ENCODE measurements at places on chromosomes 4 and X.

DNA sequence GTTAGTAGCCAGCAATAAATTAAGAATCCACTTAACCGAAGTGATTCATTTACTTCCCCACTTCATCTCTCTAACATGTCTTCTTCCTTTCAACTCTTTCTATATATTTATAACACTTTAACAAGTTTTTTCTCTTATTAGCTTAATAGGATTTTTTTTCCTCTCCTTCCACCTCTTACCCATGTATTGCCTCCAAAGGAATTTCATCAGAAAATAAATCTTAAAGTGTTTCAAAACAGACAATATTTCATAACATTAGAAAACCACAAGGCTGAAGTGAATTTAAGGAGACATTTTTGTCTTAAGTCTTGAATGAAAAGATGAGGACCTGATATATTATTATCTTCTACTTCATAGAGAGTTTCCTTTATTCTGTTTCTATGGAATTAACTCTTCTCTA, 101.5 kb downstream of the PDGFC start:
- DNase-seq, result no peak

- DNase-seq, result no peak
Observed at GRCh38 chr4:2092669-2093053, 33.5 kb downstream of the NAT8L start.

GRCh38 chr4:93414041-93414550, 414.5 kb upstream of the ATOH1 start:
- no peak for DNase-seq

DNA sequence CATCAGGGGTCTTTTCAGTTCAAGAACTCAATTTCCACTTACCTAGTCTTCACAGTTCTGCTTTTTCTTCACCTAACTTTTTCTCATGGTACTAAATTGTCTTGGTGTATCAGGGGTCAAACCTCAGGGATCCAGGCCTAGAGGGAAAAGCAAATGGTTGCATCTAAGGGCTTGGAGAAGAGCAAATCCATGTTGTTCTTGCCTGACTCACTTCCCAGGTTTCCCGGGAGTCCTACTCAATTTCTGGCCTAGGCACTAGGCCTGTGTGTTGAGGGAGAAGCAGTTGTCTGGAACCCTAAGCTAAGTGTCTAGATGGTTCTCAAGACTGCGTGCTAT, 191.9 kb upstream of the STK26 start:
- no peak for DNase-seq

DNA sequence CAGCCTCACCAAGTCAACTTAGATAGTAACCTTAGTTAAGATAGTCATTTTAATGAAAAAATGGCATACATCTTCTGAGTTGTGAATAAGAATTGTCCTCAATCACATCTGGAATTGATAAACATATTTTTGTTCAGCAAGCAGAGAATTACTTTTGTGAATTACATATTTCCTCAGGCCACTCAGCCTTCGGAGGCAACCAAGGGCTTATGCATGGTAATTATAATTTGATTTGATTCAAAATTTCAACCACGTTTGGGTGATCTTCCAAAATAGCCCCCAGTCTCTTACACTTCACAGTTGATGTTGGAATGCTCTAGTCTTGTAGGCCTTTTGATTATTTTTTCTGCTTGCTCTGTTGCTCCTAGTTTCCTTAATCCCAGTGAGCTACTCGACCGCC, 63.4 kb downstream of the GALNTL6 start:
- DNase-seq, result no peak

DNA sequence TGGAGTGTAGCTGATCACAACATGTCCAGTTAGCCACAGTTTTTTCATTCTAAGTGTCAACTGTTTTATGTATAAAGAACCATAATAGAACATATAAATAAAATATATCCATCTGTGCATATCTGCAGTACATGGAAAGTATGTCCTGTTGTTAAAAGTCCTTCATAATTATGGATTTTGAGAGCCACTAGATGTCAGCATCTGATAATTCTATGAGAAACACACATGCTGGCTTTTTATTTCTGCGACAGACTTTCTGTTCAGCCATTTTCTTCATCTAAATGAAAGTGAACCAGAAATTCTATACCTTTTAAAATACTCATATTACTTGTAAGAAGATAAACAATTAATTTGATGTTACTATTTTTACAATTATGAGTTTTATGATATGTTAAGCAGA, 251.5 kb downstream of the GPM6A start:
- DNase-seq, result no peak

GRCh38 chr4:57127361-57127760, 17.2 kb upstream of the IGFBP7 start:
- DNase-seq, result no peak

GRCh38 chrX:39773150-39773549, 324.6 kb downstream of the BCOR start:
- no peak for DNase-seq

DNA sequence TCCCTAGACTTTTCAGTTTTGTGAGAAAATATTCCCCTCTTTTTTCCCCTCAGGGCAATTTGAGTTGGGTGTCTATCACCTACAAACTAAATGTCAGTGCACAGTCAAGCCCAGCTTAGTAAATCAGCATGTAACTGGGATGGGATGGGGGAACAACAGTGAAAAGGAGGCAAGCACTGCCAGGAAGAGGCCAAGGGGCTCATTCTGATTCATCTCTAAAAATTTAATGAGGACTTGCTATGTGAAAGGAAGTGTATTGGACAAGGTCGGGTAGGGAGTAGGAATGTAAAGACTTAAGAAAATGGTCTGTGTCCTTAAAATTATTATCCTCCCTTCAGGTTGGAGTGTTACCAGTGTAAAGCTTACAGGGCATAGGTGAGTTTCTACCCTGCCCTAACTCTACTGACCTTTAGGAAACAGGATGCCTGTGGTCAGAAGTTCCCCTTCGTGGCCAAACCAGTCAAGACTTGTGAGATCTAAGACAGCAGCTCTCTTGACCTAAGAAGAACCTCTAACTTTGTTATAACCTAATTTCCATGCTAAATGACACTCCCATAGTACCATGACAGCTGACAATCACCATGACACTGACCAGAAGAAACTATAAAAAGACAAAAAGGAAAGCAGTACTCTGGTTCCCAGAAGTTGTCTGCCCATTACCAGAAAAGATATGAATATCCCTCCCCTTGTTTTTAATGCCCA, 194.4 kb upstream of the LDB2 start:
- no peak for DNase-seq
